ENCODE measurements at places on chromosomes 12 and 14.
A peak's percentile ranks its signal among the peaks of the same experiment; 100 is the strongest.

DNA sequence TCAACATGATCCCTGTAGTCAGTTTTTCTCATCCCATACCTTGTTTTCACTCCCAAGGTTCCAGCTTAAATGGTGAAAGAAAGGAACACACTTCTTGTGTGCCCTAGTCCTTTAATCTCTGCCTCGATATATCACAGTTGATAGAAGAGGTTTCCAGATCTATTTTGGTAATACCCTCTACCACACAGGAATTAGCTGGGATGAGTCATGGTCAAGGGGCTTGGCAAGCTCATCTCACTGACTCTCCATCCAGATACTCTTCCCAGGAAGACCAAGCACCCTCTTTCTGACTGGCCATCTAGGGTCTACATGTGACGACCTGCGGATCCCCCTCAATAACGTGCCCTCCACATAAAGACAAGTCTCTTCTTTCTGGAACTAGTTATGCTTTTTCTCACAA is 277.9 kb downstream of the ITPR2 start:
- peak; percentile 2 for DNase-seq

DNA sequence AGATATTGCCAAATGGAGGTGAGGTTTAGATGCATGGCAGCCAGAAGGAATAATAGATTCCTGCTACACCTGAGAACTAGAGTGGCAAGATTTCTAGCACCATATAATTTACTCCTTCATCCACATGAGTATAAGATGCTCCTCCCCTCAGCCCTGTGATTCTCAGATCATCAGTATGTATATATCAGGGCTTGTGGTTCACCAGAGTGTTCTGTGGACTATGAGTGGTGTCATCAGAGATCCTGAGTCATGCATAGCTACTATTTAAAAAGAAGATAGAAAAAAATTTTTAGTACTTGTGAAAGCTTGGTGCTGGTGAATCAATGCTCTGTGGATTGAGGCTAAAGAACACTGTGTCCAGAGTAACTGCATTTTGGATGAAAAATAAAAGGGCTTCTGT is 285.9 kb downstream of the BMP4 start:
- DNase-seq, result peak; percentile 83

GRCh38 chr14:77498120-77498979 is at the start of gene ISM2:
ISM2 (minus strand) TSS chr14:77498816; CDS start chr14:77498793, 23 bp downstream.
- peak; percentile 19 for DNase-seq

- DNase-seq, result no peak
These were observed 76.8 kb upstream of the LHX5 start for GRCh38 chr12:113548467-113548866.

DNA sequence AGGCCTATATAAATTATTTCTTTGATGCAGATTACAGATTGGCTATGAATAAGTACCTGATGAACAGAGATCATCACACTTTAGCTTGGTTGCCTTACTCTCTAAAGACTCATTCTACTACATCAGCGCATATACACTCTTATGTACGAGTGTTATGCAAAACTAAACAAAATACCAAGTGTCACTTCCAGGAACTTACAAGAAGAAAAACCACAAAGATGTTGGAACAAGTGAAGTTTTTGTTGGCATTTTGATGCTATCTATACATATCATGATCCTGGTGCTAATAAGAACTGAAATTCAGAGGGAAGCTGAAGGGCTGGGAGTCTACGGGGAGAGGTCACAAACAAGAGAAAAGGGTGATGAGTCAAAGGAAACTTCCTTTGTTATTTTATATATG is 47.9 kb upstream of the CERS5 start:
- peak; percentile 64 for DNase-seq

DNA sequence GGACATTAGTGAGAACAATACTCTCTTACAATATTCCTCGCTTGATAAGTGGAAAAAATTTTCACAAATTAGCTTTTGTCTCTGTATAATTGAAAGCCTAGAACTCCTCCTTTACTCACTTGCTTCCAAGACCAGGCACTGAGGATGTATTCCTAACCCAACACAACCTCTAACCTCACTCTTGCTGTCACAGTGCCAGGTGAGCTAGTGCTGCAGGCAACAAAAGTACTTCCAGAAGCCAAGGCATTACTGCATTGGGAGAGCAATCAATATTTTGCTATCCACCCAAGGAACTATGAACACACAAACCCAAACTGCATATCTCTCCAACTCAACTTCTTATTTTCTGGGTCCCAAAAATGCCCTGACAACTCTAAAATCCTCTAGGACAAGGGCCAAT is 1081.0 kb downstream of the VRK1 start:
- no peak for DNase-seq

- peak; percentile 88 for DNase-seq
These were observed 5.7 kb upstream of the JDP2 start for GRCh38 chr14:75422169-75422568.

DNA sequence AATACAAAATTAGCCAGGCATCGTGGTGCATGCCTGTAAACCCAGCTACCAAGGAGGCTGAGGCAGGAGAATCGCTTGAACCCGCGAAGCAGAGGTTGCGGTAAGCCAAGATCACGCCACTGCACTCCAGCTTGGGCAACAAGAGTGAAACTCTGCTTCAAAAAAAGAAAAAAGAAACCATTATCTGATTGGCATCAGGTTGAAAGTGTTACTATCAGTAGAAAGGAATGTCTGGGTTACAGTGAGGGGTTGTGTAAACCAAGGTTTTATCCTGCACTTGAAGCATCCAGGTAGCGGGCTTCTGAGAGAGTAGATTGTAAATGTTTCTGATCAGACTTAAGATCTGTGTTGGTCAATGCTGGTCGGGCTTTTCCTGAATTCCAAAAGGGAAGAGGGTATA is 14.1 kb upstream of the OXA1L start:
- no peak for DNase-seq

GRCh38 chr14:30015489-30015888 is 87.8 kb upstream of the PRKD1 start:
- peak; percentile 64 for DNase-seq

- no peak for DNase-seq
These were observed 1435.9 kb upstream of the TMEM132C start for GRCh38 chr12:126830778-126831680.

DNA sequence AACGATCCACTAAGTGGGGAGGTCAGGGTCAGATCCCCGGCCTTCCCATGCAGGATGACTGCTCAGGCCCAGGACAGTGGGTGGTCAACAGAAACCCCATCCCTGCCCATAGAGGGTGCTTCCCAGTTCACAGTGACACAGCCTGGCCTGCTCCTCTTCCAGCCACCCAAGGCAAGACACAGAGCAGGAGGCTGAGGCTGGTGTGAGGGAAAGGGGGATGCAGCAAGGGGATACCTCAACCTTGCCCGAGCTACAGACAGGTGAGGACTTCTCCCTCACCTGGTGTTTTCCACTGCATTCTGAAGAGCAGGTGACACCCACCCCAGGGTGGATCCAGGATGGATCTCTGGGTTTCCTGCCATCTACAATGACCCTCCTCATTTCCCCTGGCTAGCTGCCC is 106.7 kb downstream of the KIF26A start:
- DNase-seq, result no peak

DNA sequence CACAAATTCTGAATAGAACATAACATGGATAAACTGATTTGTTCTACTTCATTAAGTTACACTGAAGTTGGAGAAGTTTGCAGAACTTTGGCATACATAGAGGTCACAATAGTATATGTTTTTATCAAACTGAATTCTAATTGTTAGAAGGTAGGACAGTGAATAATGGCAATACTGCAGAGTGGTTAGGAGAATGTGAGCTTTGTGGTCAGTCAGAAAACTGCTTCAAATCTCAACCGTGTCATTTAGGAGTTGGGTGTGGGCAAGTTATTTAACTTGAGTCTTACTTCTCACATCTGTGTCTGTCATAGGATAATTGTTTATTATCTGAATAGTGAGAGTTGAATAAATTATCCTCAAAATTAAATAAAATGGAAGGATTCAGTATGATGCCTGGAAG is 374.6 kb upstream of the SYT1 start:
- DNase-seq, result no peak

GRCh38 chr12:1595690-1596347 is 1.4 kb upstream of the FBXL14 start:
- DNase-seq, result peak; percentile 63

DNA sequence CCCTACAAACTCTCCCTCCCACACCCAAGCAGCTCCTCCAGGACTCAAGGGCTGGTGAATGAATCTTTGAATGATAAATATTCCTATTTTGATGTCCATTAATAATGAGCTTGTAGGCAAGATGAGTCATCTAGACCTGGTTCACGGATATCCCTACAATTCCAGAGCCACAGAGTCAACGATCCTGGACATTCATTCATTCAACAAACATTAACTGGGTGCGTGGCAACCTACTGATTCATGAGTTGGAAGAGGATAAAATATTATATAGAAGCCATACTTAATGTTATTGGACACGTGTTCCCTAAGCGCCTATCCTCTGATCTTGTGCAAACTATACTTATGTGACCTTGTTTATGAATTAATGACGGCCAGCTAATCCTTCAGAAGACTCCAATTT is 420 bp upstream of the OTUB2 start:
- DNase-seq, result no peak

- DNase-seq, result no peak
These were observed 771.6 kb downstream of the LRFN5 start for GRCh38 chr14:42378274-42378673.

- DNase-seq, result no peak
These were observed 83.3 kb downstream of the PUS7L start for GRCh38 chr12:43675048-43675904.

DNA sequence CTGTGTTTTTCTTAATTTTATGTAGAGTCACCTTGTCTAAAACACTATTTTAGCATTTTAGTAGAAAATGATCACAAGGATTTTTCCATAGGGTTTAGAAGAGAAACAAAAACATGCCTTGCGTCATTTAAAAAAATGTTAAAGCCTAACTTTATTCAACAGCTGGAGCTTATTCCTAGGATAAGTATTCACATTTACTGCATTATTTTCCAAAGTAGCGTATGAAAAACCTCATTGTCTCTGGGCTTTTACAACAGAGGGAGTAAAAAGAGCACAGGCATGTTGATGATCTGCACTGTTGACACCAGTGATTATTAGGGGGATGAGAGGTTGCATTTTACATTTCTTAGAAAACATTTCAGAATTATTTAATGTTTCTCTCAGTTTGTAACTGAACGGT is 66.1 kb downstream of the FRMD6 start:
- no peak for DNase-seq

- DNase-seq, result peak; percentile 94
These were observed 108.7 kb downstream of the BTG1 start for GRCh38 chr12:92036771-92037453.

GRCh38 chr14:72404998-72405397 is 472.8 kb downstream of the RGS6 start:
- DNase-seq, result no peak

DNA sequence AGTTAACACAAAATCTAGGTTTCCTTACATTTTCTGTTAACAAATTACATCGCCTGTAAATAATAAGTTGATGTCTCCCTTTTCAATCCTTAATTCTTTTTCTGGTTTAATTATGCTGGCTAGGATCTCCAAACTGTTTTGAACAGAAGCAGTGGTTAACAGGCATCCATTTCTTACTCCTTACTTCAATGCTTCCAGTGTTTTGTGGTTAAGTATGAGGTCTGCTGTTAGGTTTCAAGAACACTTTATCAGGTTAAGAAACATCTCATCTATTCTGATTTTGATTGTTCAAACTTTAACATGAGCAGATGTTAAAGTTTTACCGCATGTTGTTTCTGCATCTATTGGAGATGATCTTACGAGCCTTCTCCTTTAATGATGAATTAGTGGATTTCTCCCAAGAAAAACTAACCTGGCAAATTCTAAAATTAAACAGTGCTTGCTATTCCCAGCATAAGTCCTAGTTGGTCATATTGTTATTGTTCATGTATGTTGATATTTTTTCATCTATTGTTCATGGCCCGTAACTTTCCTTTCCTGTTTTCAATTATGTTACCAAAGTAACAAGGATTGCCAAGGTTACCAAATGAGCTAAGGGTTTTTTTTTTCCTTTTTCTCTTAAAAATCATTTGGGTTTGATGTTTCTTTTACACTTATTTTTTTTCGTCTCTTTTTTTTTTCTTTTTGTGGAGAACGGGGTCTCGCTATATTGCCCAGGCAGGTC is 33.4 kb downstream of the POLE start:
- DNase-seq, result no peak

GRCh38 chr12:96238336-96239047 is 44.3 kb downstream of the ELK3 start:
- DNase-seq, result no peak

- no peak for DNase-seq
These were observed 742.0 kb downstream of the GALC start for GRCh38 chr14:87251011-87251410.

- peak; percentile 11 for DNase-seq
These were observed 25.8 kb upstream of the ACTN1 start for GRCh38 chr14:69004731-69005431.

All from cardiac fibroblast (primary cell).